Naive thymus-derived CD8-positive, alpha-beta T cell (primary cell): ENCODE measurements at places on chromosomes 12 and 14. TPM values are rescaled to one million over a fixed set of nuclear protein-coding genes. Genes with fewer than 3 reads are reported as not detected.

The GPRC5D gene
- total RNA-seq, result not detected

The GLIPR1L2 gene
- 0.91 TPM for total RNA-seq

The OASL gene
- 1.6 TPM for total RNA-seq

The A2ML1 gene
- not detected for total RNA-seq

The SYT1 gene
- not detected for total RNA-seq

The EML5 gene
- 7.3 TPM for total RNA-seq

The TRAFD1 gene
- 38.4 TPM for total RNA-seq
